ENCODE measurements at places on chromosomes 3 and 15.

GRCh38 chr15:26628879-26629529 is 143.9 kb downstream of the GABRB3 start:
- no peaks in the 10 kb centered on the region for H3K36me3 ChIP-seq
- no peak overlapping the region for H3K4me3 ChIP-seq
- no peak overlapping the region for H3K27ac ChIP-seq
- no peaks in the 10 kb centered on the region for H3K27me3 ChIP-seq

DNA sequence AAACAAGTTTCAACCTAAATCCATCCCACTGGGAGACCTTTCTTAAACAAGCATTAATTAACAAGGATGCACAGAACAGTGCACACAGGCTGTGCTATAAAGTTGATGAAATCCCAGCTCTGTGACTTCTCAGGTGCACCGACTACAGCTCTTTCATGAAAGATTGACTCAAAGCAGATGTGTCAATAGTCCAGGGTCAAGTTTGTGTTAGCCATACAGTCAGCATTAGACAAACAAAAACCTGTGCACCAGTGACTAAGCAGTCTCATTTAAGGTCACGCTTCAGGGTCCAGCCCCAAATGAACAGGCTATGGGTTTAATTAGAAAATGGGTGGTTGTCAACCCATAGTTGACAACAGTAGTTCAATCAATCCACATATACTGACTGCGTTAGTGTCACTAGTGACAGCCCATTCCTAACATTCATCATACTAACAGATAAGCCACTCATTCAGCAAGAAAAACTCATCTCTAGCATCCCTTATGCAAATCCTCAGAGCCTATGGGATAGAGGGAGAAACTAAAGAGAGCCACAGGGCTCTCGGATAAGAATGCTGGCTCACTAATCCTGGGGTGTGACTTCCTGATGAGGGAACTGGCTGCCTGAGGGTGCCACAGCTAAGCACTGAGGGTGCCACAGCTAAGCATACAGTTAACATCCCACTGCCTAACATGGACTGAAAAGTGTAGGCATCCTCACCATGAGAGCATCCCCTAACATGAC is 84.1 kb downstream of the WNT5A start:
- no peaks in the 10 kb centered on the region for H3K4me1 ChIP-seq
- H3K36me3 ChIP-seq = no peaks in the 10 kb centered on the region
- H3K27me3 ChIP-seq = no peaks in the 10 kb centered on the region
- no peak overlapping the region for H3K4me3 ChIP-seq
- DNase-seq = peak; percentile 9

DNA sequence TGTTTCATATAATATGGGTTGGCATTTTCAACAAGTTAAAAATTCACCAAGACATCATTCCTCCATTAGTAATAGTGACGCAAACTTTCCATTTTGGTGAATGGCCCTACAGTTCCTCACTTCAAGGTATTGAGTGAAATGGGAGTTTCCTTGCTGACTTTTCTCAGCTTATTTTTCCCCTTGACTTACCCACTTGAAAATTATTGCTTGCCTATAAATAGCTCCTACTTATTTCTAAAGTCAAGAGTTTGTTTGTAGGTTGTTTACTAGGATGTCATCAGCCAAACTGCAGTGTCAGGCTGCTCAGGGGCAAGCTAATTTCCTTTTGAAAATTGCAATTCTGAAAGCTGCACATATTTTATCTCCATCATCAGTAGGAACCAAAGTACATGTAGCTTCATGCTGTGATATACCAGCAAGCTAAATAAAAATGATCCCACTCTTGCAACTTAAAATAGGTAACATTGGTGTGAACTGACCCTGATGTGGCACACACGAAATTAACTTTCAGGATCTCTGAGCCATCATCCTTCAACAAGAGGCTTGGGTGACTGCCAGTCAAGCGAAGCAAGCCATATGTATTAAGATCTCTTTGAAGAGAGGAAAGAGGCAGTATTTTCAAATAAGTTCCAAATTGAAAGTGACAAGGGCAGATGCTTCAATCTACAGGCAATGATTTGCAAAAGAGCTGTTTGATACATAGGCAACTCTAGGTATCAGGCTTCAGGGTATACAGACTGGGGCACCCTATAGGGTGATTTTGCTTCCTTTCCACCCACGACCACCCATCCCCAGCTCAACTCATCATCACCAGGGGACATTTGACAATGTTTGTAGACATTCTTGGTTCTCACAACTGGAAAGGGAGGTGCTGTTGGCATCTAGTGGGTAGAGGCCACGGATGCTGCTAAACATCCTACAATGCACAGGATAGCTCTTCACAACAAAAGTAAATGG is 66.8 kb upstream of the RASGRP1 start:
- H3K4me1 ChIP-seq = no peaks in the 10 kb centered on the region
- H3K27ac ChIP-seq = no peak overlapping the region
- no peak overlapping the region for H3K4me3 ChIP-seq
- no peaks in the 10 kb centered on the region for H3K27me3 ChIP-seq

- no peak overlapping the region for H3K4me3 ChIP-seq
- no peaks in the 10 kb centered on the region for H3K4me1 ChIP-seq
- no peak for DNase-seq
Measured at GRCh38 chr3:114707252-114707860, 413.5 kb downstream of the TIGIT start.

DNA sequence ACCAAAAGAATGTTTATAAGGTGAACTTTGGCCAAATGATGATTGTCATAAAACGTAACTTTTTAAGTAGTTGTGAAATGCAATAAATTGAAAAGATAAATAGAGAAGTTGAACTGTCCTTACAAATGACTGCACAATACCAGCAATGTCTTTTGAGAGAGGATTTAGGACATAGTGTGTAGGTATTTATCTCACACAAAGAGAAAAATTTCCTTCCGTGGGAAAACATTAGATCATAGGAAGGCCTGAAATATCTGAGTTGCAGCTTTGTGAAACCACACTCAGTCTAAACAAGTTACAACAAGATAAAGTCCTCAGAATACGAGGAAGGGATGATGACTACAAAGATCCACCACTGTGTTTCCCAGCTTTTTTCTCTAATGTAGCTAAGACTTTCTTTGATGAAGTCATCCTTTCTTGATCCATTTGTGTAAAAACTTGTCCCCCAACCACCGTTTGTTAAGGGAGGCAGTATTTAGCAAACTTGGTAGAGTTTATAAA is 16.0 kb downstream of the ROBO2 start:
- no peaks in the 10 kb centered on the region for H3K4me1 ChIP-seq
- no peaks in the 10 kb centered on the region for H3K27me3 ChIP-seq
- no peaks in the 10 kb centered on the region for H3K36me3 ChIP-seq
- no peak overlapping the region for H3K27ac ChIP-seq
- no peak for DNase-seq
- H3K4me3 ChIP-seq = no peak overlapping the region

DNA sequence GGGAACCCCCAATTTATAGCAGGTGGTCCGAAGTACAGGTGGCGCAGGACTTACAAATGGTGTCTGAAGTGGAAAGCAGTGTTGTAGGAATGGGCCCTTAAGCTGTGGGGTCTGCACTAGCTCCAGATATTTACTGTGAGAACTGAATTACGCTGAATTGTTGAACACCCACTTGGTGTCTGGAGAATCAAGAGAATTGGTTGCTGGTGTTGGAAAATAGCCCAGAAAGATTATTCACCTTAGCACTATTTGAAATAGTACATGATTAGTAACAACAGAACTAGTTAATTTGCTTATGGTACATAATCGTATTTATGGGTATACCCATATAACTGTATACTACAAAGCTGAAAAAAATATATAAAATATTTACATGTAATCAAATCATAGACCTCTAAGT is 64.8 kb downstream of the ADAM10 start:
- peaks cover 2% of the 10 kb centered on the region for H3K36me3 ChIP-seq
- DNase-seq = no peak
- H3K4me3 ChIP-seq = no peak overlapping the region
- H3K27me3 ChIP-seq = no peaks in the 10 kb centered on the region

DNA sequence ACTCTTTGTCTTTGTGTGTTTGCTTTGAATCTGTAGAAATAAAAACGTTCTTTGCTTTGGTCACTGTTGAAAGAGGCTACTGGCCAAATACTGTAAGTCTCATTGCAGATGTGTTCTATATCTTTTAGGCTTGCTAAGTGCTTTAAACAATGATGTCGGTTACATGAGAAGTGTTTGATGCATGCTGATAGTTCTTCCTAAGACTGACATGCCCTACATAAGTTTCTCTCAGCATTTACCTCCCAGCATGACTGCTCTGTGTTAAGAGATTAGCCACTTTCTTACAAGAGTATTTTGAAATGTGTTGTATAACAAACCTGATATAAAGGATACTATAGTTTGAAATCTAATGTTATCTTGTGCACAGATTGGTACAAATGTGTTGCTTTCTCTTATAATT is 1088.7 kb downstream of the NSUN3 start:
- H3K4me1 ChIP-seq = no peaks in the 10 kb centered on the region
- no peak overlapping the region for H3K4me3 ChIP-seq
- no peaks in the 10 kb centered on the region for H3K36me3 ChIP-seq
- H3K27me3 ChIP-seq = no peaks in the 10 kb centered on the region
- no peak overlapping the region for H3K27ac ChIP-seq
- DNase-seq = no peak

DNA sequence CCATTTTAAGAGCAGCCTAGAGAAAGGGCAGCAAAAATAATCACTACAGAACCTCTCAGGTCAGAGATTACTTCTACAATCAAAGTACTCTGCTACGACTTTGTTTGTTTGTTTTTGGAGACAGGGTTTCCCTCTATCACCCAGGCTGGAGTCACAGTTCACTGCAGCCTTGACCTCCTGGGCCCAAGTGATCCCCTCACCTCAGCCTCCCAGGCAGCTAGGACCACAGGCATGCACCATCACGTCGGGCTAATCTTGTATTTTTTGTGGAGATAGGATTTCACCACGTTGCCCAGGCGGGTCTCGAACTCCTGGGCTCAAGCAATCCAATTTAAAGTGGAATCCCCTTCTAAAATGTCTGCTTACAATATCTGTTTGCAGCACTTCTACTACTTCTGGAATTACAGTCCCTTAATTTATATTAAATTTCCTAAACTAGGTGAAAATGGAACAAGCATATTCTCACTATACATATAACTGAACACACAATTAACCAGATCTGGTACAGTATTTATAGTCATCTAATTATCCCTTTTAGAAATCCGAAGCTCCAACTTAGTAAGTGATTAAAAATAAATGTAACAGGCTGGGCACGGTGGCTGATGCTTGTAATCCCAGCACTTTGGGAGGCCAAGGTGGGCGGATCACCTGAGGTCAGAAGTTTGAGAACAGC is 4.4 kb downstream of the UACA start:
- H3K4me1 ChIP-seq = peaks cover 4% of the 10 kb centered on the region
- no peak overlapping the region for H3K27ac ChIP-seq
- no peaks in the 10 kb centered on the region for H3K36me3 ChIP-seq
- no peak for DNase-seq
- H3K4me3 ChIP-seq = no peak overlapping the region
- no peaks in the 10 kb centered on the region for H3K27me3 ChIP-seq

GRCh38 chr3:185210621-185211142 is 43.2 kb downstream of the EHHADH start:
- H3K27me3 ChIP-seq = no peaks in the 10 kb centered on the region
- DNase-seq = no peak
- H3K4me3 ChIP-seq = no peak overlapping the region
